Smooth muscle cell of bladder (primary cell): ENCODE measurements at places on chromosomes 5 and 9. TPM values are rescaled to one million over a fixed set of nuclear protein-coding genes. Genes with fewer than 3 reads are reported as not detected.

The CMYA5 gene
- total RNA-seq = 1.3 and 3.0 TPM in 2 replicates

The ZBTB43 gene
- 31.9 and 65.4 TPM in 2 replicates for total RNA-seq

The IFNB1 gene
- total RNA-seq = not detected in 2 replicates

The MCC gene
- 64.7 and 91.6 TPM in 2 replicates for total RNA-seq

The IFNK gene
- not detected in 2 replicates for total RNA-seq
